Renal cortical epithelial cell (primary cell): ENCODE measurements at places on chromosomes 4 and X.

DNA sequence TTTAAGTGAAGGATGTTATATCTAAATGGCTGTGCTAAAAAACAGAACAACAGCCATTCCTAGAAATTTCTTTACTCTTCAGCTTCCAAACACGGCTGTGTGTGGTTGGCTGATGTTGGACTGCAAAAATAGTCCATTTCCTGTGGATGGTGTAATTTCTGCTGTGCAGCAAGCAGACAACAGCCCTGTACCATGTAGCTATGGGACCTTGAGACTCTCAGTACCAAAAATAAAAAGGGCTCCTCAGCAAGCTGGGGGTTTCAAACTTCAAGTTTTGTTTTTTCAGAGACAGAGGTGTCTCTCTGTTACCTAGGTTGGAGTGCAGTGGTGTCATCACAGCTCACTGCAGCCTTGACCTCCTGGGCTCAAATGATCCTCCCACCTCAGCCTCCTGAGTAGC lies 18.1 kb downstream of the CD40LG start:
- DNase-seq = no peak

- no peak for DNase-seq
Observed at GRCh38 chr4:38320833-38321232, 343.2 kb upstream of the KLF3 start.

DNA sequence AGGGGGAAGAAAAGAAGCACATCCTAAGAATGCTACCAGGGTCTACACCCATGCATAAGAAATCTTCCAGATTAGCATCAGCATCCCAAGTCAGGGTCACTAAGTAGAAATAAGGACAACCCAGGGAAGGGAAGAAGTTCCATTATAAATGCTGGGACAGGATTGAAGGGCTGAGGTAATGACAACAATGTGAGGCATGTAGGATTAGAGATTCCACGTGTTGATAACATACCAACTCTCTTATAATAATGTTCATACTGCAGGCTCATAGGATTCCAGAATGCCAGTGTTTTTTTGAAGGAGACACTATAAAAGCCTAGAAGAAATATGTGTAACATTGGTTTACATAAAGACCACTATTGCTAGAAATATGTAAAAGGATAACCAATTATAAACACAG lies 201.2 kb downstream of the MID1IP1 start:
- no peak for DNase-seq

DNA sequence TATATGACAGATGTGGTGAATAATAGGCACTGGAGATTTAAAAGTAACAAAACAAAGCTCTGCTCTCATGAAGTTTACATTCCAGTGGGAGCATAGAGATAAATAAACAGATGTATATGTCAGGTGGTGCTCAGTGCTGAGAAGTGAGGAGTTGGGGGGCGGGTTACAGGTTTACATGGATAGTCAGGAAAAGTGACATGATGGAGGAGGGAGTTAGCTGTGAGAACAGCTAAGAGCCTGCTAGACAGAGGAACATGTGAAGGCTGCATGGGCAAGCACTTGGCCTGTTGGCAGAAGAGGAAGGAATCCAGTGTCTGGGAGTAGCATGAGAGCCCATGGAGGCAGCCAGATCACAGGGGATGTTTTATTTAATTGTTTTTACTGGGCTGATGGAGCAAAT lies 10.2 kb upstream of the TMEM156 start:
- no peak for DNase-seq

- DNase-seq = no peak
Observed at GRCh38 chrX:40440866-40441265, 139.9 kb upstream of the ATP6AP2 start.

DNA sequence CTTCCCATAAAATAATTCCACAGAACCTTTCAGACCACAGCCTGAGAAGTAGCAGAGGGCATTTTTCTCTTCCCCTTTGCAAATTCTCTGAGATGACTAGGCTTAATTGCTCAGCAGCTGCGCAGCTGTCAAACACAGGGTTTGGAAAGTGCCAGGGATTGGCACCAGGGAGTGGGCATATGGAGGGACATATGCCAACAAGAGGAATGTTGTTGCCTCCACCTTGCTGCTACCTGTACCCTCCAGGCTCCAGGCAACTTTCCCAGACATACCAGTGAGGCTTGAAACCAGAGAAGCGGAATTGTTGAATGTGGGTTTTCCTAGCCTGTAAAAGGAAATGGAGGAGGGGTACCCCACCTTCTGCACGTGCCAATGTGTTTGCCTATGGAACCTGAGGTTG lies 256.2 kb upstream of the GPR101 start:
- no peak for DNase-seq

DNA sequence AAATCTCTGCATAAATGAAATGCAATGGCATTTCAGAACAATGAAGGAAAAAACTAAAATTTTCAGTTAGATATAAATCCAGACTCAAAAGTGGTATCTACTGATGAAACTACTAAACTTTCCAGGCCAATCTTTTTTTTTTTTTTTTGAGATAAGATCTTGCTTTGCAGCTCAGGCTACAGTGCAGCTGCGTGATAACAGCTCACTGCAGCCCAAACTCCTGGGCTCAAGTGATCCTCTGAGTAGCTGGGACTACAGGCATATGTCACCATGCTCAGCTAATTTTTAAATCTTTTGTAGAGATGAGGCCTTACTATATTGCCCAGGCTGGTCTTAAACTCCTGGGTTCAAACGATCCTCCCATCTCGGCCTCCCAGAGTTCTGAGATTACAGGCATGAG lies 1228.2 kb upstream of the ADGRL3 start:
- no peak for DNase-seq

DNA sequence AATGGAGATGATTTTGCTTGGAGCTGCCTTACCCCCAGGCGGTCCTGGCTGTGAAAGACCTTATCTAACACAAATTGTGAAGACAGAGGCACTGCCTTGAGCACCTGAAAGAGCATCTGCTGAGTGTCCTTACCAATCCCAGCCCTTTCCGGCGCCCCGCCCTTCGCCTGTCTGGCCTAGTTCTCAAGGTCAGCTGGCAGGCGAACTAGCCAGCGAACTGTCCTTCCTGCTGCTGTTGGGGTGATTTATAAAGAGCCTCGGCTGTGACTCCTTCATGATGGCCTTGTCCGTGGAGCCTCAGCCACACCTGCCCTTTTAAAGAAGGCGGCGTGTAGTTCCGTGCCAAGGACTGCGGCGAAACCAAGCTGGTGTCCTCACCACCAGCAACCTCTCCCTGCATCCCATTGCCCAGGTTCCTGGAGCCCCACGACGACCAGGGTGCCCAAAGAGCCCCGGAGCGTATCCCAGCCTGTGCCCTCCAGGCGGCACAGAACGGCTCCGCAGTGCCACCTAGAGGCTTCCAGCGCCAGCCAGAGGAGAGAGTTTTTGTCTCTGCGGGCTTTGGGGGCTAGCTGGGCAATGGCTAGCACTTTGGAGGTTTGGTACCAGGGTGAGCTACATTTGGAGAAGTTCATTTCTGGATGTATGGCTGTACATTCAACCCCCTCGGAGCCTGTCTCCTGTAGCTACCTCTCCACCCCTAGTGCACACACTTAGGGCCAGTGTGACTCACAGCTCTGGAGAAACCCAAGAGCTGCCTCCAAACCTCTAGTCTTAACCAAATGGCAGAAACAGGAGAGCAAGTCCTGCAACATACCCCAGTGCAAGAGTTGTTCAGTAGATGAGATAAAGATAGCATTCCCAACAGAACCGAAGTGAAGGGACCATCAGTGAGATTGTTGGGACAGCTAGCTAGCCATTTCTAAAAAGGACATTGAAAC lies 36.8 kb upstream of the VMA21 start:
- no peak for DNase-seq

- no peak for DNase-seq
Observed at GRCh38 chr4:2694691-2695090, 61.4 kb downstream of the TNIP2 start.

GRCh38 chr4:85491527-85491926 lies 16.6 kb downstream of the ARHGAP24 start:
- no peak for DNase-seq

DNA sequence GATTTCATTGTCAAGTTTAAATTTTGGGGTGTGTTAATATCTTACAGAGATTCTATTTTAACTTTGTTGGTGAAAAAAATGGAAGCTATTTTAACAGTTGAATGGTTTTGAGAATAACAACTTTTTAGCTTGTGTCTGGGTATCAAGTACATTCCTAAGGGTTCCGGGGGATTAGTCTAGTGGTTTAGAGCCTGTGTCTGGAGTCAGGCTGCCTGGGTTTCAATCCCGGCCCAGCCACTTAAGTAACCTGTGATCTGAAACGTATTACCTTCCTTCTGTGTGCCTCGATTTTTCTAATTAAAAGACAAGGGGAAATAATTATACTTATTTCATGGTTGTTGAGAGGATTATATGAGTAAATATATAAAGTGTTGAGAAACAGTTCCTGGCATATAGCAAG lies 288.6 kb upstream of the NR3C2 start:
- DNase-seq = peak; percentile 82

- no peak for DNase-seq
Observed at GRCh38 chrX:53114864-53115549, 21.1 kb downstream of the KANTR start.

DNA sequence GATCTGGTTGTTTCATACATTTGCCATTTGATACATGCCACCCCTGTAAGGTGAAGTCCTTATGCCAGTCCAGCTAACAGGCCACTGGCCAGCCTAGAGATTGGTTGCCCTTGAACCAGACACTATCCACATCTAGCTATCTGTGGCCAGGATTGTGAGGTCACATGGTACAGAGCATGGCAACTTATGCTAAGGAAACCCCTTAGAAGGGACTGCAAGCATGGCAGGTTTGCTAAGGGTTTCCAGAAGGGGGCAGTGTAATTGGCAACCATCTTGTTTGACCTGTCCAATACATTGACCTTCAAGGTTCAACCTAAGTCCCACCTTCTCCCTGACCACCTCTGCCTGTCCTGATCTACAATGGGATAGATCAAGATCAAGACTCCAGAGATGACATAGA lies 47.5 kb downstream of the SMC1A start:
- DNase-seq = no peak

DNA sequence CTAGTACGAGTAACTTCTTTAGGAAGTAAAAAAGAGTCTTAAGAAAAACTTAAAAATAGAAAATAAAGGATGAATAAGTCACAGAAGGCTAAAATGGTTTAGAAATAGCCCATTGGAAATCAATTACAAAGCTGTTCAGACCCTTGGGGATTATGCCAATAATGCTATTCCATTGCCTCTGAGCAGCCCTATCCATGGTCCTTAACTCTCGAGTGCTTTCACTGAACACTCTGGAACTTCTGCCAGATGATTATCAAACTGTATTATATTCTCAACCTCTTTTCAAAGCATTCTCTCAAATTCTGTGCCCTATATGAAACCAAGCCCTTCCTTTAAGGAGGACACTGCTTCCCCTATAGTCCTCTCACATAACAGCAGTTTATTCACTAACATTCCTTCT lies 17.0 kb downstream of the SLC9B1 start:
- DNase-seq = peak; percentile 22

DNA sequence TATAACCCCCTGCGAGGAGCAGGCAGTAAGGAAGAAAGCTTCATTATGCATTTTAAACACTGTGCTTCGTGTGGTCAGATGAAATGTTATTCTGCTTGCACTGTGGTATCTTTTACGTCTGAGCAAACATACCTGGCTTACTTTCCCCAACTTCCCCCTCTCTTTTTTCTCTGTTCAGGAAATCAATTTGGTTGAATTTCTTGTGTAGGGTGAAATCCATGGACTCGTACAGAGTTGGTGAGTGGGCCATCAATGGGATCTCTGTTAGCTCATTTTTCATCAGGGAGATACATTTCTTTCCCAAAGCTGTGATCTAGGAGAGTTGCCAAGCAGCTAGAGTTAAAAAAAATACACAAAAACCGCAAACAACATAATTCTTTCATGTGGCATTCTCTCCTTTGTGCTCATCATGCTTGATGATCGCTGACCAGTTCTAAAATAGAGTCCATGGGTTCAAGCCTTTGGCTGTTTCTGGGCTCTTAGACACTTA lies 98.5 kb downstream of the FRAS1 start:
- peak; percentile 56 for DNase-seq

DNA sequence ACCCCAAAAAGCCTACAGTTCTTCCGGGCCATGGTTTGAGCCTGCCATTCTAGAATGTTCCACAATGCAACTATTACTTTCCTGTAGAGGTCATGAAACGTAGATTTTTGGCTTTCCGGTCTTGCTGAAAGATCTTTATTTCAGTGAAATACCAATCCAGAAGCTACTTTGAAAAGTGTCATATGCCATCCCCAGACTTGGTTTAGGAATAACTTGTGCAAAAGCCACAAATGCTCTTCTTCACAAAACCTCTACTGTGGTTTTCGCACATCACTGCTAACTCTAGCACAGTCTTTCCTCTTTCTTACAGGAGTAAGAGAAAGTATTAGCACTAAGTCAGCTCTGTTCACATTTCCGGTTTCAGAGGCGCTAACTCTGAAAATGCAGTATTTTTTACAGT lies 12.7 kb upstream of the CD40LG start:
- DNase-seq = no peak

- DNase-seq = no peak
Observed at GRCh38 chr4:148067301-148067916, 335.5 kb downstream of the ARHGAP10 start.

GRCh38 chr4:12488672-12489071 lies 995.5 kb downstream of the RAB28 start:
- DNase-seq = no peak

- peak; percentile 56 for DNase-seq
Observed at GRCh38 chr4:186725469-186726425, 2.1 kb upstream of the FAT1 start.

DNA sequence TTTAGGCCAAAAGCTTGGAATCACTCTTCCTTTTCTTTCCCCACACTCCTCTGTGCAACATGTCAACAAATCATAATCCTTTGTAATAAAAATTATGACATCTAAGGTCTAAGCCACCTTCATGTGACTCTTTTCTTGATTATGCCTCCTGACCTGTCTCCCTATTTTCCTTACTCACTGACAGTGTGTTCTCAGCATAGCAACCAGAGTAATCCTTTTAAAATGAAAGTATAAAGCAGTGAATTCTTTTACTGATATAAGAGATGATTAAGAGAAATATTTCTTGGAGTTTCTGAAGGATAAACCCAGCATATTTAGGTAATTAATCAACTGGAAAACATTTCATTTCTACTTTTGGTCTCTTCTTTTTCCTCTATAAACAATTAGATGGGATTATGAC lies 44.7 kb downstream of the USO1 start:
- no peak for DNase-seq
